ENCODE measurements at places on chromosomes 16 and 17.

DNA sequence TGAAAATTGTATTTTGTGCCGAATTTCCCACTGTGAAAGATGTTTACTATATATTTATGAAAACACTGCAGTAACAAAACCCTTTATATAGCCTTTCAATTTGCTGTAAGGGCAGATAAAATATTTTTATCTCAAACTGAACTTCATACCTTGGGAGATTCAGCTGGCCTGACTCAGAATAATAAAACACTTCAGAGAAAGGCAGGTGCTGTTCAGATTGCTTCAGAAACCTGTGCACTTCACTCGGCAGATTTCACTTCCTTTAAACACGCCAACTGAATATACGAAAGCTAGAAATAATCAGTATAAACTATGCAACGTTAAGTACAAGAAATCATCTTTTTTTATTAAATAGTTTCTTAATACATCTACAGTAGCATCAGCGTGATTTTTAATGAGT lies 839.1 kb upstream of the RBFOX1 start:
- DNase-seq, result no peak

- no peak for DNase-seq
These were observed 1.2 kb upstream of the MSLN start for GRCh38 chr16:759110-759910.

GRCh38 chr16:48619547-48619946 lies 9.6 kb upstream of the N4BP1 start:
- DNase-seq, result no peak

- DNase-seq, result no peak
These were observed 74.7 kb upstream of the TBX2 start for GRCh38 chr17:61324950-61325349.

DNA sequence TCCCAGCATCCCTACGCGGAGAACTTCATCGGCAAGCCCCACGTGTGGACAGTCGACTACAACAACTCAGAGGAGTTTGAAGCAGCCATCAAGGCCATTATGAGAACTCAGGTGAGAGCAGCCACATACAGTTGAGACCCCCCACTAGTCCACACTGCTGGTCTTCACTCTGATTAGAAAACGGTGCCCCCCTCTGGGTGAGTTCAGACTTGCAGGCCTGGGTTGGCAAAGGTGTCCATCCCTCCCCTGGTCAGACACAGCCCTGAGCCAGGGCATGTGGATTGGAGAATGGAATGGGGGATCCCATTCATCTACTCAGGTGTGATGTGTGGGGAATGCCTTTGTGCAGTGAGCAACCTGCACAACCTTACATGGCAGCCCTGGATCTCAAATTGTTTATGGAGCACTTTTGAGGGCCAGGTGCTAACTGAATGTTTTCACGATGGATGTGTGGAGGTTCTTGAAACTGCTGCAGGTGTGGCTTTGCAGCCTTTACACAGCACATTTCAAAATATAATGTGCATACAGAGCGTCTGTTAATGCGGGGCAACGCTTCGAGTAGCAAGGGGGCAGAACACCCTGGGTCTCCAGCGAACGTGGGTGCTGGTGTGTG lies 72.6 kb downstream of the MGAT5B start:
- DNase-seq, result no peak

- no peak for DNase-seq
These were observed 141.3 kb upstream of the CACNG3 start for GRCh38 chr16:24114876-24115275.

- DNase-seq, result no peak
These were observed 70.3 kb downstream of the NFATC3 start for GRCh38 chr16:68155425-68155824.

DNA sequence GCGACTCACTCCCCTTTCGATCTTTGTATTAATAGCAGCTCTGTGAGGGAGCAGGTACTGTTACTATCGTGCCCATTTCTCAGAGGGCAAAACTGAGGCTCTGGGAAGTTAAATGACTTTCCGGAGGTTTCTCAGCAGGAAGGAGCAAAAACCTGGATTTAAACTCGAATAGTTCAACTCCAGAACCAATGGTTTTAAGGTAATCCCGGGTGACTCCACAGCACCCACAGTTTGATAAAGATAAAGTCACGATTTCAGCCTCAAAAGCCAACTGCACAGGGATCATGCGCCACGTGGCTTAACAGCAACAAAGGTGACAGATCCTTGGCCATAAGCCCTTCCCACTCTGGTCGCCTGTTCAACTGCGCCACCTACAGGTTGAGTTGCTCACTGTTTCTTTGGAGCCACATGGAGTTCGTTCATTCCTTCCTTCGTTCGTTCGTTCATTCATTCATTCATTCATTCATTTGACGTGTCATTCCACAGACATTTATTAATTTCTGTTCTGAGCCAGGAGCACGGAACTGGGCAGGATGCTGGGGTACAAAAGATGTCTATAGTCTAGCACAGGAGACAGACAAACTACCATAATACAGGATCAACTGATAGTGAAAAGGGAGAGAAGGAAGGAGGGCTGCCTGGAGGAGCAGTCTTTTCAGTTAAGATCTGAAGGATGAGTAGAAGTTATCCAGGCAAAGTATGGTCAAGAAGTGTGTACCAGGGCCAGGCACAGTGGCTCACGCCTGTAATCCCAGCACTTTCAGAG lies 134.8 kb downstream of the HS3ST2 start:
- DNase-seq, result peak; percentile 75

GRCh38 chr17:4978726-4979125 lies 8.7 kb downstream of the CAMTA2 start:
- DNase-seq, result no peak

GRCh38 chr17:21125862-21126261 lies 902 bp upstream of the DHRS7B start:
- DNase-seq, result peak; percentile 72

DNA sequence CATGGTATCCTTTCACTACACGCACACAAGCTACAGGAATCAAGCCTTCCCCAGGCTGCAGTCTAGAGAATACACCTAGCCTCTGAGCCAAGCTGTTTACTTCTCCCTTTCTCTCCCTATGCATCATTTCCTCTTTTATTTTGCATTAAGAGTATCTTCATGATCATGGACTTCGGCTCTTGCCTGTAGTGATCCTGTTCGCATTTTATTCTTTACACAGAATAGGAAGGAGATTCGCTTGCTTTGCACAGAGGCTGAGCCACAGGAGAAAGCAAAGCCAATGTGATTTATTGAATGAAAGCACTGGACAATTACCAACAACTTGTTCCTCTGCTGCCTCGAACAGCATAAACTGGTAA lies 172.7 kb downstream of the ANKFN1 start:
- no peak for DNase-seq

DNA sequence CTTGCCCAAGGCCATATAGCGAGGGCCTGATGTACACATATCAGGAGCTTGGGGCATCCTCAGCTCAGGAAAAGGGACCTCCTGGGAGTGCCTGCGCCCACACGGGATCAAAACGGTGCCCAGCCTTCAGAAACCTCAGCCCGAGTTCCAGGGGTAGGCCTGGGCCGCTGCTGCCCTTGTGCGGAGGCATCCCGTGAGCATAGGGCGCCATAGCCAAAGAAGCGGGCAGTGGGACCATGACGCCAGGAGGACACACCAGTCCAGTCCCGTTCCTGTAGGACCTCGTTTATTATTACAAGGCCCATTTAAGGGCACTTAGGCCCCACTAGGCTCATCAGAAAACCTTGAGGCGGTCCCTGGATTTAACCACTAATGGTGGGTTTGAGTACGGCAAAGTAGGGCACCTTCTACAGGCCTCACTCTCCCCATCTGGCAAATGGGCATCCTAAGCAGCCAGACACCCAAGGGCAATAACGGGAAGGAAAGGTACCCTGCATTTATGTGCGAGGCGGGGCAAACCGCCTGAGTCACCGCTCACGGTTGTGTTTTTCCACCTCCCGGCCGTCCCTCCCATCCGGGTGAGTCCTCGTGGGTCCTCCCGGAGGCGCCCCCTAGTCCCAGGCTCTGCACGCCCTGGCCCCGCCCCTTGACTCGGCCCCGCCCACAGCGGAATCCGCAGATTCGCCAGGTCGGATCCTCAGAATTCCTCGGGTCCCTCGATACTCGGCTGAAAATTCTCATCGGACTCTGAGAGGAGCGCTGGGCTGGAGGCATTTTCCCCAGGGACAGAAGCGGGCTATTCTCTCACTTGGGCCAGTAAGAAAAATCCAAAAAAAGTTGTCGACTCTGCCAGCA lies 726 bp upstream of the SETD1A start:
- peak; percentile 86 for DNase-seq

- DNase-seq, result no peak
These were observed 36.1 kb downstream of the PRKCB start for GRCh38 chr16:23871924-23872323.

- DNase-seq, result no peak
These were observed 121.8 kb upstream of the COX10 start for GRCh38 chr17:13947499-13947898.

GRCh38 chr17:9255833-9256232 lies 234.5 kb downstream of the NTN1 start:
- no peak for DNase-seq

- DNase-seq, result no peak
These were observed 30.0 kb downstream of the B9D1 start for GRCh38 chr17:19332371-19333131.

GRCh38 chr17:3879186-3879585 lies 13.7 kb downstream of the CAMKK1 start:
- no peak for DNase-seq

GRCh38 chr16:47475786-47476185 lies 14.7 kb downstream of the PHKB start:
- DNase-seq, result no peak

Measured in Jurkat, Clone E6-1 (cell line).